ENCODE measurements at places on chromosomes 12 and 14. TPM values are rescaled to one million over a fixed set of nuclear protein-coding genes. Genes with fewer than 3 reads are reported as not detected.

The ZNF891 gene
- polyA plus RNA-seq: 0.37 TPM

The PLEKHG7 gene
- not detected for polyA plus RNA-seq

- peaks cover 20% of the 10 kb centered on the region for H3K4me1 ChIP-seq
- no peaks in the 10 kb centered on the region for H3K36me3 ChIP-seq
- H3K27me3 ChIP-seq: peaks cover 11% of the 10 kb centered on the region
- no peak overlapping the region for H3K4me3 ChIP-seq
Measured at GRCh38 chr14:98962118-98962517, 309.9 kb downstream of the BCL11B start.

DNA sequence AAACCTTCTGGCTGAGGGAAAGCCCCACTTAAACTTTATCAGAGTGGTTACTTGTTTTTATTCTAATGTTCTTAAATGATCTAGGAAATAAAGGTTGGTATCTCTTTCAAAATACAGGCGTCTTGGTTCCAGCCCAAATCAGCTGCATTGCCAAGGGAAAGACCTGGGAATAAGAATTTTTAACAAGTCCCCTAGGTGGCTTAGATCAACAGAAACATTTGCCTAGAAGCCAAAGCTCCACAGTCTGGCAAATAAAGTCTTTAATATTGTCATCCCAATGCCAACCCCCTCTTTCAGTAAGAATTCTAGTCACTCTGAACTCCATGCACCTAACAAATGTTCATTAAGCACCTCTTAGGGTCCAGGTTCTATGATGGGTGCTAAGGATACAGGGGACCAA lies 66.8 kb downstream of the ARL6IP4 start:
- H3K4me1 ChIP-seq: peaks cover 56% of the 10 kb centered on the region
- H3K27ac ChIP-seq: no peak overlapping the region
- H3K27me3 ChIP-seq: no peaks in the 10 kb centered on the region
- H3K36me3 ChIP-seq: no peaks in the 10 kb centered on the region
- no peak overlapping the region for H3K4me3 ChIP-seq

The PELI2 gene
- 2.6 TPM for polyA plus RNA-seq

DNA sequence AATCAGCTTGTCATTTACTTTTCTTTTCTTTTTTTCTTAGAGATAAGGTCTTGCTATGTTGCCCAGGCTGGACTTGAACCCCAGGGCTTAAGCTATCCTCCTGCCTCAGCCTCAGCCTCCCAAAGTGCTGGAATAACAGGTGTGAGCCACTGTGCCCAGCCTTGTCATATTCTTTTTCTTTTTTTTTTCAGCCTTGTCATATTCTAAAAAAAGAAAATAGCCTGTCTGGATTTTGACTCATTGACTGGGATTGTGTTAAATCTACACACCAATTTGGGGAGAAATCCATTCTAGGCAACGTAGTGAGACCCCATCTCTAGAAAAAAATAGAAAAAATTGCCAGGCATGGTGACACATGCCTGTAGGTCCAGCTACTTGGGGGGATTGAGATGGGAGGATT lies 24.1 kb downstream of the ATP5MC2 start:
- no peak overlapping the region for H3K27ac ChIP-seq
- no peaks in the 10 kb centered on the region for H3K4me1 ChIP-seq
- H3K27me3 ChIP-seq: no peaks in the 10 kb centered on the region
- H3K36me3 ChIP-seq: no peaks in the 10 kb centered on the region

GRCh38 chr12:10226086-10226485 lies 13.4 kb downstream of the GABARAPL1 start:
- peaks cover 42% of the 10 kb centered on the region for H3K36me3 ChIP-seq
- H3K27ac ChIP-seq: peak overlapping the region; percentile 4
- peaks cover 32% of the 10 kb centered on the region for H3K4me1 ChIP-seq
- DNase-seq: no peak

- no peak overlapping the region for H3K4me3 ChIP-seq
- H3K27me3 ChIP-seq: peaks cover 5% of the 10 kb centered on the region
- no peak for DNase-seq
- peak overlapping the region; percentile 21 for H3K27ac ChIP-seq
Measured at GRCh38 chr14:89621791-89622638, 205.0 kb upstream of the FOXN3 start.

GRCh38 chr14:76717508-76718290 lies 43.6 kb upstream of the VASH1 start:
- no peaks in the 10 kb centered on the region for H3K36me3 ChIP-seq
- no peak overlapping the region for H3K4me3 ChIP-seq
- H3K27ac ChIP-seq: no peak overlapping the region
- H3K4me1 ChIP-seq: peaks cover 6% of the 10 kb centered on the region

DNA sequence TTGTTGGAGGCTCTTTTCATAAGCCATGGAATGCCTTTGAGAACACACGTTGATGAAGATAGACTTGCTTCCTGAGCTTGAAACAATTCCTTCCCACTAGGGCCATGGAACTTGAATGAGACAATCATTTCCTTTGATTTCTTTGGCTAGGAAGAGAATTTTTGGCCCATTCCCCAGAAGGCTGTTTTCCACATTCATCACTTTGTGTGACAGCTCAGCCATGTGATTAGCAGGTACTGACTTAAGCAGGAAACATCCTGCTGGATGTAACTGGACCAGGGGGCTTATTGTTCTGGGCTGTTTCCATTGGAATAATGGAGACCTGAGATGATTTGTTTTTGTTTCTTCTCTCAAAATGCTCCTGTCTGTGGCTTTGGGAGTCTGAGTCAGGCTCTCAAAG lies 469.8 kb upstream of the SEL1L start:
- H3K4me3 ChIP-seq: no peak overlapping the region
- no peaks in the 10 kb centered on the region for H3K36me3 ChIP-seq
- DNase-seq: no peak
- H3K27me3 ChIP-seq: no peaks in the 10 kb centered on the region

DNA sequence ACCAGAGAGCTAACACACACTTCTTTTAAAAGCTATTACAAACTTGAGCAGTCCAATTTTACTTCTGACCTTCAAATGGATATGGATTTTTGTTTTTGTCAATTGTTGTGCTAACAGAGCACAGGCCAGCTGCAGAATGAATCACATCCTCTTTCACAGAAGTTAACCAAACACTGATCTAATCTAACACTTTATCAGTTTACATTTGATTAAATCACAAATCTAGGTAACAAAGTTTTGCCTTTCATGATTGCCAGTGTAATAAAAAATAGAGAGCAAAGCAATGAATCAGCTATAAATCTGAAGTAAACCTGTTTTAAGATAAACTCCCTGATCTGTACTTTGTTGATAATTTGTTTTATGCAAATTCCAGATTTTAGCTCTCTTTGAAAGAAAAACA lies 273.1 kb upstream of the RGS6 start:
- H3K36me3 ChIP-seq: peaks cover 38% of the 10 kb centered on the region
- no peaks in the 10 kb centered on the region for H3K27me3 ChIP-seq
- H3K4me1 ChIP-seq: no peaks in the 10 kb centered on the region
- DNase-seq: no peak

- no peaks in the 10 kb centered on the region for H3K27me3 ChIP-seq
- no peak overlapping the region for H3K27ac ChIP-seq
- no peak for DNase-seq
Measured at GRCh38 chr14:75636100-75636692, 24.5 kb downstream of the ERG28 start.

GRCh38 chr12:98719515-98720504 lies 74.7 kb downstream of the APAF1 start:
- no peak overlapping the region for H3K4me3 ChIP-seq
- no peak overlapping the region for H3K27ac ChIP-seq
- no peaks in the 10 kb centered on the region for H3K27me3 ChIP-seq
- H3K4me1 ChIP-seq: no peaks in the 10 kb centered on the region
- peaks cover 48% of the 10 kb centered on the region for H3K36me3 ChIP-seq
- no peak for DNase-seq

DNA sequence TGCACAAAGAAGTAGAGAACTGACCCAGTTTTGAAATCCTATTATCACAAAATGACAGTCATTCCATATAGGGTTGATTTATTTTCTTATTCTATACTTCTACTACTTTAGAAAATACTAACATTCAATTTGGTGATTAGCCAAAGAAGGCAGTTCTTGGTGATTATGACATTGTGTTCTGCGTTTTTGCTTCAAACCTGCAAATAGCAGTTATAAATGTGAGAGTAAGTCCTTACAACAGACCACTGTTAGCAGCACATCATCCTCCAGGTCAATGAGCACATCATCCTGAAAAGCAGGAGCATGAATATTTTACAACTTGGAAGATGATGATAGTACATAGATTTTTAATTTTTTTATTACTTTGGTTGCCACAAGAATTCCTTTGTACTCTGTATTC lies 53.1 kb downstream of the LIN7A start:
- H3K27ac ChIP-seq: no peak overlapping the region
- H3K36me3 ChIP-seq: peaks cover 4% of the 10 kb centered on the region
- DNase-seq: no peak
- no peaks in the 10 kb centered on the region for H3K4me1 ChIP-seq
- no peaks in the 10 kb centered on the region for H3K27me3 ChIP-seq
- no peak overlapping the region for H3K4me3 ChIP-seq

DNA sequence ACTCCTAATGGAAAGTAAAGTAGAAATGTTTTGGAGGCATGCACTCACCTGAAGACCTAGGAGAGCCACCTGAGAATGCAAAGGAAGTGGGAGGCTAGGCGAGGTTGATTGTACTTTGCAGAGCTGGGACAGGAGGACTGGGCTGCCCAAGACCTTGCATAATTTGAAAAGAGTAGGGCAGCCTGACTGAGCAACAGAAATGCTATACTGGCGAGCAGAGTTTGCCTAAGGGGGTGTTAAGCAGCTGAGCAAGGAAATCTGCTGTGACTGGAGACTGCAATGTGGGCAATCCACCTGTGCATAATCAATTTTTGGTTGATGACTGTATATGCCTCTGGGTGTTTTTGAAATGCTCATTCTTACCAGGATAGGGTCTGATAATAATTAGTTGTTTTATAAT lies 834.1 kb downstream of the TRHDE start:
- H3K4me1 ChIP-seq: no peaks in the 10 kb centered on the region
- DNase-seq: no peak
- H3K27ac ChIP-seq: no peak overlapping the region
- H3K27me3 ChIP-seq: no peaks in the 10 kb centered on the region
- H3K36me3 ChIP-seq: no peaks in the 10 kb centered on the region

The GALNT6 gene
- 19.0 TPM for polyA plus RNA-seq

GRCh38 chr12:88782351-88782750 lies 202.1 kb upstream of the KITLG start:
- no peaks in the 10 kb centered on the region for H3K27me3 ChIP-seq
- no peaks in the 10 kb centered on the region for H3K36me3 ChIP-seq
- no peak overlapping the region for H3K27ac ChIP-seq
- no peak for DNase-seq
- no peaks in the 10 kb centered on the region for H3K4me1 ChIP-seq
- H3K4me3 ChIP-seq: no peak overlapping the region

The TEX52 gene
- not detected for polyA plus RNA-seq

GRCh38 chr14:22978981-22979671 lies 3.2 kb downstream of the AJUBA start:
- H3K4me3 ChIP-seq: no peak overlapping the region
- no peak overlapping the region for H3K27ac ChIP-seq
- DNase-seq: no peak
- peaks cover 8% of the 10 kb centered on the region for H3K4me1 ChIP-seq

- H3K4me1 ChIP-seq: no peaks in the 10 kb centered on the region
- no peak overlapping the region for H3K4me3 ChIP-seq
- no peak overlapping the region for H3K27ac ChIP-seq
- no peak for DNase-seq
Measured at GRCh38 chr12:80627782-80628181, 79.7 kb upstream of the MYF6 start.

The FBLN5 gene
- polyA plus RNA-seq: 3.0 TPM

The KCNC2 gene
- polyA plus RNA-seq: not detected

DNA sequence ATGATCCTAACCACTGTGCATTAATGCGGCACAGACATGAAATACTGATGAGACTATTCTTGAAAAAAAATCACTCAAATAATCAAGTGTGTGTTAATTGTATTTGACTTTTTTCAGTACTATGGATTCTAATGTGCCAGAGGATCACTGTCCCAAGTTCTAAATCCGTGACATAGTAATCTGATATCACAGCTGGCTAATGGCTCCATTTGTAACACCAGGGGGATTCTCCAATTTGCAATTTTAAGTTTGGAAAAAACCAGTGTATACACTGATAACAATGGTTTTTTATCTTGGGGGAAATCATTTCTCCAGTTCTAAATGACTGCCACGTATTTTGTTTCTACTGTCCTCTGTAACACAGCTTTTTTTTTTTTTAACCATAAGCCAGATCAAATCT lies 33.0 kb downstream of the MPHOSPH9 start:
- no peak overlapping the region for H3K4me3 ChIP-seq
- H3K36me3 ChIP-seq: peaks cover 13% of the 10 kb centered on the region
- DNase-seq: no peak
- no peaks in the 10 kb centered on the region for H3K27me3 ChIP-seq

The TPPP2 gene
- not detected for polyA plus RNA-seq

The TMTC2 gene
- not detected for polyA plus RNA-seq

The OR6J1 gene
- polyA plus RNA-seq: not detected

The FGD4 gene
- 2.3 TPM for polyA plus RNA-seq

The AVPR1A gene
- polyA plus RNA-seq: not detected

DNA sequence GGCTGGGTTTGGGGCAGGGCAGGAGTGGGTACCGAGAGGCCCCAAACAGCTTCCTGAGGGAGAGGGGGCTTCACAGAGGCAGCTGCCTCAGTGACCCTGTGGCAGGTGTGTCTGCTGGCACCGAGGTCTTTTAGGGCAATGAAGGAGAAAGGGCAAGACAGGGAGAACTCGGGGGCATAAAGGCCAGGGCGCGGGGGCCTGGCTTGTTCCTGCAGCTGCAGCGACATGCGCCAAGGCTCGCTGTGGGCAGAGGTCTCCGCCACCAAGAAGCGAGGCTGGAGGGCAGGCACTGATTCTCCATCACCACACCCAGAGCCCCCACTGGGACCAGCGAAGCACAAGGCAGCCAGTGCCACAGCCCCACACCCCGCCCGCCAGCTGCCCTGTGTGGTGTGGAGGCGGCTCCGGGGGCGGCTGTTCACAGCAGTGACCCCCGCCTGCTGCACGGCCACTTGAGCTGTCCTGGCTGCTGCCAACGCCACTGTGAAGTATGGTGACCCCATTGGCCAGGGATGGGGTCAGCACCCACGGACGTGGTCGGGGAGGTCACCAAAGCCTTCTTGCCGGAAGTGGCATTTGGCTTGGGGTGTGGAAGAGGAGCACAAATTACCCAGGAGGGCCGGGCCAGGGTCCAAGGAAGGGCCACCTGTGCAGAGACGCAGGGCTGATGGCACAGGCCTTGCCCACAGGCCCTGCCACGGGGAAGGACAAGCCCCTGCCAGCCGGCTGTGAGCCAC lies 16.4 kb downstream of the BAG5 start:
- no peaks in the 10 kb centered on the region for H3K4me1 ChIP-seq
- no peak for DNase-seq
- no peaks in the 10 kb centered on the region for H3K36me3 ChIP-seq
- H3K4me3 ChIP-seq: no peak overlapping the region
- H3K27ac ChIP-seq: no peak overlapping the region
- H3K27me3 ChIP-seq: peaks cover 1% of the 10 kb centered on the region

Data from immature natural killer cell (primary cell).